ENCODE measurements at places on chromosomes 3 and 15.

DNA sequence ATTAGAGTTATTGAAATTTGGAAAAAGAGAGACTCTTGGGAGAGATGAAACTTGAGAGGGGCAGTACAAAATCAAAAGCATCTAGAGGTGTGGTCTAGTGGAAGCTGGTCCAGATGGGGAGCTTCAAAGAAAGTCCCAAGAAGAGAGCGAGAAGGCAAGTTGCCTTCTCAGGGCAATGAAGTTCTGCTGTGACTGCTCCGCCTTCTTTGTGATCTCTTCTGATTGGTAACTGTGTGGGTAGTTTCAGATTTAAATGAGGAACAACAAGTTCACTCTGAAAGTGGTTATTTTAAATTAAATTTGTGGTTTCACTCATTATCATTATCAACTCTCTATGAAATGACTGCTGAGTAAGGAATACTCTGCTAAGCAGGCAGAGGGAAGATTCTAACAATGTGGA lies 233.3 kb downstream of the NLGN1 start:
- no peak for DNase-seq

DNA sequence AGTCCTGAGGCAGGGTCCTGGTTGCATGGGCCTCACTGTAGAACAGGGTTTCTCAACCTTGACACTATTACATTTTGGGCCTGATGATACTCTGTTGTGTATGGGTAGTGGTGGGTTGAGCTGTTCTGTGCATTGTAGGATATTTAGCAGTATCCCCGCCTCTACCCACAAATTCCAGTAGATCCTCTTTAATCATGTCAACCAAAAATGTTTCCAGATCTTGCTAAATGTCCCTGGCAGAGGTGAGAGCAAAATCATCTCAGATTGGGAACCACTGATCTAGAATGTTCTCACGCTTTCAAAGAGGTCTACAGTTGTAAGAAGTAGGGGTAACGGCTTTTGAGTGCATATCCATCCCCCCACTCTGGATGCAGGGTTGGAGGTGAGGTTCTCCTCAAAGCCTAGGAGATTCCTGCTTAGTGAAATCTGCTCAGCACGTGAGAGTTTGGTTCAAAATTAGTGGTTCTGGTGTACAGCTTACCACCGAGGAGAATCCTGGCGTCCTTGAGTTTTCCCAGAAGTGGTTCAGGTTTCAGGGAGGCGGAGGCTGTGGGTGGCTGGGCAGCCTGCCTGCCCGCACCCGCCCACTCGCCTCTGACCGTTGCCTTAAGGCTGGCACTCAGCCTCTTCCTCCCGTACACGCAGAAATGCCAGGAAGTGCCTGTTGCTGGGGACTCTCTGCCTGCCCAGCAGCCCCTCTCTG lies 5.3 kb downstream of the ACVR2B start:
- no peak for DNase-seq

- DNase-seq, result no peak
Observed at GRCh38 chr15:62488387-62488786, 323.3 kb upstream of the C2CD4B start.

- no peak for DNase-seq
Observed at GRCh38 chr3:41044523-41044922, 154.8 kb upstream of the CTNNB1 start.

- DNase-seq, result no peak
Observed at GRCh38 chr3:182392182-182392937, 400.9 kb upstream of the ATP11B start.

- DNase-seq, result no peak
Observed at GRCh38 chr3:69865925-69866679, 126.8 kb downstream of the MITF start.

Measured in stimulated activated CD8-positive, alpha-beta memory T cell treated with anti-CD3 and anti-CD28 coated beads, Interleukin-4, amount 100 ng/mL, for 1 hour (primary cell).